T follicular helper cell (primary cell): ENCODE measurements at places on chromosomes 5 and 9.

DNA sequence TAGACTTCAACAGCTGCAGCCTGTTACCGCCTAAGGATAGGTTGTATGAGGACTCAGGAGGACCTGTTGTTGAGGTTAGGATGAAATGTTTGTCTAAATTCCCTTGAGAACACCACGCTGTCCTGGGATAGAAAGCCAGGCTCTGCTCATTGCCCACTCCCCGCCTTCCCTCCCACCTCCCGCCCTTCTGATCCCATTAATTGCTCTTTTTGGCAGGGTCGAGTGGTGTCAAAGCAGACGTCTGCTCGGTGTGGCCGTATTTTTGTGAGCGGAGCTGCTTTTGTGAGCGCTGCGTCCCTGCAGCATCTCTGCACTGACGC, 62.3 kb downstream of the SPATA31C2 start:
- no peak for DNase-seq

- DNase-seq: no peak
Measured at GRCh38 chr9:107733523-107733894, 243.9 kb upstream of the KLF4 start.

GRCh38 chr9:27534131-27534530, 4.5 kb upstream of the MOB3B start:
- DNase-seq: no peak

DNA sequence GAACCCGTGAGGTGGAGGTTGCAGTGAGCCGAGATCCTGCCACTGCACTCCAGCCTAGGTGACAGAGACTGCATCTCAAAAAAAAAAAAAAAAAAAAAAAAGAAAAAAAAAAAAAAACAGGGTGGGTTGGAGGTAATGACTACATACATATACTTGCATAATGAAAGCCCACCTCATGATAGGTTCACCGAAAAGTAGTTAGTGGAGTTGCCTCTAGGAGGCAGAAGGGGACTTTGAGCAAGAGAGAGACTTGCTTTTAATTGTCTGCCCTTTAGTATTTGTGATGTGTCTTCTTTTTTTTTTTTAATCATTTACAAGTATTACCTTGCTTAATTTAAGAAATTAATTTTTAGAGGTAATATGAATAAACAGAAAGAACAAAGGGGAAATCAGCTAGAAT, 99.8 kb downstream of the PPARGC1B start:
- DNase-seq: no peak
